ENCODE measurements at places on chromosomes 3 and 15. TPM values are rescaled to one million over a fixed set of nuclear protein-coding genes. Genes with fewer than 3 reads are reported as not detected.

CAMKV gene
- not detected for total RNA-seq

CAND2 gene
- 29.9 TPM for total RNA-seq

NANOGP8 gene
- total RNA-seq = not detected

SLC51A gene
- total RNA-seq = not detected

GLDN gene
- total RNA-seq = 5.0 TPM
